ENCODE measurements at places on chromosomes 5 and 9.

DNA sequence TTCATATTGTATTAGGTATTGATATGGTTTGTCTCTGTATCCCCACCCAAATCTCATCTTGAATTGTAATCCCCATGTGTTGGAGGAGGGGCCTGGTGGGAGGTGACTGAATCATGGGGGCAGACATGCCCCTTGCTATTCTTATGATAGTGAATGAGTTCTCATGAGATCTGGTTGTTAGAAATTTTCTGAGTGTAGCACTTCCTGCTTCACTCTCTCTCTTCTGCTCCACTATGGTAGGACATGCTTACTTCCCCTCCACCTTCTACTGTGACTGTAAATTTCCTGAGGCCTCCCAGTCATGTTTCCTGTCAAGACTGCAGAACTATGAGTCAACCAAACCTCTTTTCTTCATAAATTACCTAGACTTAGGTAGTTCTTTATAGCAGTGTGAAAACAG, 187.4 kb upstream of the SLC24A2 start:
- peak; percentile 49 for DNase-seq

DNA sequence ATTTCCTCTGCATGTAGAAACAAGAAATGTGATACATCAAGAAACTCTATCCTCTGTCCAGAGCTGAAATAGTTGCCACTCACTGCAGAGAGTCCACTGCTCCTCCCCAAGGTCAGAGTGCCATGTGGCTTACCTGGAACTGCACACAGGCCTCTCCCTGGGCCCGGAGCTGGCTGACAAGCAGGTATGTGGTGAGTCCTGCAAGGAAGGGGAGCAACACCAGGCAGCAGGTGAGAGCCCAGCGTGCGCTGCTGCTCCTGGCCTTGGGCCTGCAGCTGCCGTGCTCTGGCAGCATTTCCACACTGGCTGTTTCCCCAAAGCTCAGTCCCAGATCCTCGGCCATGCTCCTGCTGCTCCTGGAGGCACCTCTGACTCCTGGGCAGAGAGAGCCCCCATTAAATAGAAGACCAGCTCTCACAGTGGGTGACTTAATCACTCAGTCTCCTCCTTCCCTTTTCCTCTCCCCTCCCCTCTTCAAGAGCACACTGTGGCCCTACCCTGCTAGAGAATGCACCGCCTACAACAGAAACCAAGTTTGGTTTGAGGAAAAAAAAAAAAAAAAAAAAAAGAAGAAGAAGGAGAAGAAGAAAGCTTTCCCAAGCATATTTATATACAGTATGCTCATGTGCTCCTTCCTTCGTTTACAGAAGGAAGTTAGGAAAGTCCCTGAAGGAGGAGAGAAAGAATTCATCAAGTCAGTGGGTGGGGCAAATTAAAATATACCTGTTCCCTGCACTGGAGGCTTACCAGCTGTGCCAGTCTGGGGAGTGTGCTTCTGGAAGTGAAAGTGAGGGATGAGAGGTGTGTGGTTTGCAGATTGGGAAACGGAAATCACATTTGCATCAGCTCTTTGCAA, at the start of gene TNFSF15:
Gene TNFSF15, minus strand, starts transcription at position 370 of the 856 bp plus-strand sequence. Its CDS starts 27 bp downstream, at position 343.
- DNase-seq: peak; percentile 30

GRCh38 chr9:95653246-95653645, 136.5 kb upstream of the PTCH1 start:
- DNase-seq: no peak

DNA sequence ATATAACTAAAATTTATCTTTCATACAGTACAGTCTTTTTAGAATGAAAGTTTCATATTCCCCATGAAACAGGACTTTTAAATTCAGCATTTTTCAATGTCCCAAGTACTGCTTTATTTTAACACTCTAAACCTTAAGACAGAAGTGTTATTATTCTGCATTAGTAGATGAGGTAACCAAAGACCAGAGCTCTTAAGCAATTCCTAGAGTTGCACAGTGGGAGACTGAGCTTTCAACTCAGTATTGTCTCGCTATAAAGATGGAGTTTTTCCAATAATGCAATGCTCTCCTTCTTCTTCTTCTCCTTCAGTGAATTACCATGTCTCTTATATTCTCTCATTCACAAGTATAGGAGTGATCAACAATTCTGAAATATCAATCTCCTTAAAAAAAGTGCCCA, 479.7 kb downstream of the CETN3 start:
- DNase-seq: no peak

- no peak for DNase-seq
Observed at GRCh38 chr5:137791387-137791786, 37.2 kb upstream of the HNRNPA0 start.

- no peak for DNase-seq
Observed at GRCh38 chr5:43619380-43619779, 16.4 kb downstream of the NNT start.

GRCh38 chr5:122836947-122837346, 8.5 kb upstream of the SNX24 start:
- DNase-seq: no peak

DNA sequence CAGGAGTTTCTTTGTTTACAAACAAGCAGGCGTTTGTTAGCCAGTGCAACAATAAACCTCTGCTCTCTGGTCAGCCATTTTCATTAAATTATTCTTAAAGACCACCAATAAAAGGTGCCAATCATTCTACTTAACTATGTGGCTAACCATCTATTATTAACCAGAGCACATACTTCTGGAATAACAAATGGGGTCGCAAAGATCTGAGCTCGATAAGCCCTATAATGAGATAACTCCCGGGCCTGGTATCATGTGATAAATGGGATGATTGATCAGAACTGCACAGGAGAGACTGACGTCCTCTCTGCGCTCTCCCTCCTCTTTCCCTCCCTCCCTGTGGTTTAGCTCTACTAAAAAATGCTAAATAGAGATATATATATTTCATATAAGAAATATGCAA, 488.2 kb downstream of the NTRK2 start:
- DNase-seq: no peak

GRCh38 chr9:121662359-121662758, 10.9 kb downstream of the DAB2IP start:
- no peak for DNase-seq

DNA sequence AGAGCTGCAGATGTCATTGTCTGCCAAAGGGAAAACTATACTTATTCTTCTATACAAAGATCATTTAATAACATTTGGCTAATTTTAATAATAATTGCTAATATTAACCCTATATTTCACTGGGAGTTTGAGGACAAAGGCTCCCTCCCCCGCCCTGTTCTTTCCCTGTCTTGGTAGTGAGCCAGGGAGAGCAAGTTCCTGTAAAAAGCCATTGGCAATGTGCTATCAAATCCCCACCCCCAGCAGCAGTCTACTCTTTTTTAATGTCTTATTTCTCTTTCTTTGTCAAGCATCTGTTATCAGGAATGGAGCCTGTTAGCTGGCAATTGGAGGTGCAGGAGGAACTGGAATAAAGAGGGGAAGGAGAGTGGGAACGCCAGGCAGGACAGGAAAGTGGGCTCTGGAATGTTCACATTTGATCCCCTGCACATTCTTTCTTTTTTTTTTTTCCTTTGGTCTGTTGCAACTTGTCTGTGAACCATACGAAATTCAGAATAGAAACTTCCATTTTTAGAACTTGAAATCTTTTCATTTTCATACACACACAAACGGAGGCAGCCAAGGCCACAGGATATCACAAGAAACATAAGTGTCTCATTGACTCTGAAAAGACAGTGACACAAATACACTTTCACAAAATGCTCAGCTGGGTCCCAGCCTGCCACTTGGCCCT, 664.8 kb upstream of the ZNF608 start:
- no peak for DNase-seq
